ENCODE measurements at places on chromosomes 2 and 18.

- no peak for DNase-seq
Measured at GRCh38 chr2:74534411-74534810, 4.7 kb downstream of the HTRA2 start.

- no peak for DNase-seq
Measured at GRCh38 chr18:79549638-79550000, 130.0 kb upstream of the CTDP1 start.

- no peak for DNase-seq
Measured at GRCh38 chr18:3692113-3692621, 242.2 kb downstream of the TGIF1 start.

DNA sequence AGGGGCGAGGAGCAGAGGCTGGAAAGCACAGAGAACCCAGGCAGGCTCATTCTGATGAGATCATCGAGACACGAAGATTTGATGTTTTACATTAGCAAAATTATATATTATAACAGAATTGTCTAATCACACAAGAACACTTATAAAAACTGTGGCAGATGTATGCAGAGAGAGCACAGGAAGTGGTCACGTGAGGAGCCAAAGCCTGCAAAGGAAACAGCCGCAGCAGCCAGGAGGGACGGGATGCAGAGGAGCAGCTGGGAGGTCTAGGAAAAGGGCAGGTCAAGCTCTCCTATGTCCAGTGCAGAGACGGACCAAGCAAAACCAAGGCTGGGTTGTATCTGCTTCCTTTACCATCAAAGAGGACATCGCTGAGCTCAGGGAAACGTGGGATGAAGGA is 355.1 kb upstream of the MYT1L start:
- no peak for DNase-seq

DNA sequence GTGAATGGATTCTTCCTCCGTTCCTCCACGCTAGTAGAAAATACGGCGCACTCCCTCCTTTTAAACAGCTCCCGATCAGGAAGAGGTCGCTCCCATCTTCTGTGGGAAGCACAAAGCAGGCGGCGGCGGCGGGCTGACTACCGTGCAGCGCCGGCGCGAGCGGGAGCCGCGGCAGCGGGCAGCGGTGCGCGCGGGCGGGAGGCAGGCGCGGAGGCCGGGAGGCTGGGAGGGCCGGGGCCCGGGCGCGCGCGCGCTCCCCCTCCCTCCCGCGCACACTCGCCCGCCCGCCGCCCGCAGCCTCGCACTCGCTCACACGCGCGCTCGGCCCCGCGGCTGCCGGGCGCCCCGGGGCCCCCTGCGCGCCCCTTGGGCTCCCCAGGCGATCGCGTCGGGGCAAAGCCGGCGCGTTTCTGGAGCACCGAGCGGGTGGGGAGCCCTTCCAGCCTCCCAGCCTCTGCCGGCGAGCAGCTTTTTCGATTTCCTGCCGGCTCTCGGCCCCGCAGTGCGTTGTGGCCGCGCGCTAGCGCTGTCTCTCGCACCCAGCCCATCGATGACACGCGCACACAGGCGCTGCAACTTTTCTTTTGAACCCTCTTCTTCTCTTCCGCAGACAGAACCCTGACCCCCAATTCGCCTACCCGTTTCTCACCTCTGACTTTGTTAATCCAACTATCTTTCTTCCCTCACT is at the start of gene SLC8A1:
SLC8A1 (minus strand) TSS at position 173 of the 688 bp plus-strand sequence.
- peak; percentile 62 for DNase-seq

- no peak for DNase-seq
Measured at GRCh38 chr18:23853448-23854195, 160.9 kb upstream of the TTC39C start.

DNA sequence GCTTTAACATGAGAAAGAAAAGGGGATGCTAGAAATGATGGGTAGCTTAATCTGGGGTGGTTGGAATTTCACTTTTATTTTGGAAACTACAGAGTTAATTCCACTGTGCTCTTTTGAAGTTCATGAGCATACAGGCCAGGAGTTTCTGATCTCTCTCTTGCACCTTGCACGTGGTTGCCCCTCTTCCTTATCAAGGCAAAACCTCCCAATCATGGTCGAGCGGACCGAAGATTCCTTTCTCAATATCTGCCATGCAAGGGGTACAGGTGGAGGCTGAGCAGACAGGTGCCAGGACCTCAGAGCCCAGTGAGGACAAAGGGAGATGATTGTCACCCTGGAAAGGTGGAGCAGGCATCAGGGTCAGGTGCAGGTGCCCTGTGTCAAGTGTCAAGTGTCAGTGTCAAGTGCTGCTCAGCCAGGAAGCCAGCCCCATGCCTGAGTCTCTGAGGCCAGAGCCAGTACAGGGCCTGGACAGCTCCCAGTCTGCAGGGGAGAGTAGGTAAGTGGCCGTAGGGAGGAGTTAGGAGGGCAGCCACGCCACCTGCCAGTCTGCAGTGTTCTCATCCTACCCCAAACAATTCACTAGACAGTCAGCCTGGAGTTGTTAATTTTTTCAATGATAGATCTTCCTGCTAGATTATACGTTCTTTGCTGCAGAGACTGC is 42.2 kb downstream of the LPIN1 start:
- DNase-seq: no peak

- no peak for DNase-seq
Measured at GRCh38 chr2:161208527-161209139, 48.4 kb downstream of the TANK start.

DNA sequence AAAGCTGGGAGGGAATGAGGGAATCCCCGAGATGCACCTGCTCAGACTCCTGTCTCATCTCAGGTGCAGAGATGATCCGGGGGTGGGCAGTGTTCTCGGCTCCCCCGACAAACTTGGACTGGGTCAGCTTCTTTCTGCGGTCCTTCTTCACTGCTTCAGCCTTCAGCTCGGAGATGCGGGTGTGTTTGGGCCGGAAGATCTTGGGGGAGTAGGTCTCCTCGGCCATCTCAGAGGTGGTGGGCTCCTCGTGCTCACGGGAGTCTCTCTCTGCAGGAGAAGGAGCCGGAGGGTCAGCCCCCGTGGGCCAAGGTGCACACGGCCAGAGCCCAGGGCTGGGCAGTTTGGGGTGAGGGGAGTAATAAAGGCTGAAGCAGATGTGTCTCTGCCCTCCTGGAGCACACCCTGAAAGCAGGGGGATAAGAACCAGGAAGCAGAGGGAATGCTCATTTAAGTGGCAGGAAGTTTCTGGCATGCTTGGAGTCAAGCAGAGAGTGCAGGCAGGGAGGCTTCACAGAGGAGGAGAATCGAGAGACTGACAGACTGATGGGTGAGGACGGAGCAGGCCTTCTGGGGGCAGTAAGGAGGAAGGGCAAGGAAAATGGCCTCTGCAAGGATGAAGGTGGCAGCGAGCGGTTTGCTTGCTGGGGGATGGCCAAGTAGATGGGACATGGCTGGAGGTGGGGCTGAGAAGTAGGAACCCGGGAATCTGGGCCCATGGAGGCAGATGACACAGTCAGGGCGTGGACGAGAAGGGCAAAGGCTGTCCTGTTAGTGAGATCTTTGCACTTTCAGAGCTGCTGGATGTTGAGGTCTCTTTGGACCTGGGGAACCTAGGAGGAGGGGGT is 16.3 kb downstream of the IGFBP5 start:
- DNase-seq: no peak

DNA sequence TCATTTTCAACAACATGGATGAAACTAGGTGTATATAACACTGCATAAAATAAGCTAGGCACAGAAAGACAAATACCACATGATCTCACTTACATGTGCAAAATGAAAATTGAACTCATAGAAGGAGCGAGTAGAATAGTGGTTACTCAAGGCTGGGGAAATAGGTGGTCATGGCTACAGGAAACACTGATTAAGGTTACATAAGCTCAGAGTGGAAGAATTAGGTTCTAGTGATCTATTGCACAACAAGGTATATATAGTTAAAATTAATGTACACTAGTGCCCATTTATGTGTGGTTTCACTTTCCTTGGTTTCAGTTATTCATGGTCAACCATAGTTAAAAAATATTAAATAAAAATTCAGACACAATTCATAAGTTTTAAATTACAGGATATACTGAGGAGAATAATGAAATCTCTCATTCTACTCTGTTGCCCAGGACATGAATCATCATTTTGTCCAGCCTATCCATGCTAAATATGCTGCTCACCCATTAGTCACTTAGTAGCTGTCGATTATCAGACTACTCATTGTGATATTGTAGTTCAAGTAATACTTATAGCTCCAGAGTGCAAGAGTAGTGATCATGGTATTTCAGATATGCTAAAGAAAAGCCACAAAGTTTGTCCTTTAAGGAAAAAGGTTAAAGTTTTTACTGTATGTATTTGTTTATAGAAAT is 1530.9 kb upstream of the LRRTM1 start:
- DNase-seq: no peak

- no peak for DNase-seq
Measured at GRCh38 chr18:58788470-58788869, 76.2 kb upstream of the ZNF532 start.

DNA sequence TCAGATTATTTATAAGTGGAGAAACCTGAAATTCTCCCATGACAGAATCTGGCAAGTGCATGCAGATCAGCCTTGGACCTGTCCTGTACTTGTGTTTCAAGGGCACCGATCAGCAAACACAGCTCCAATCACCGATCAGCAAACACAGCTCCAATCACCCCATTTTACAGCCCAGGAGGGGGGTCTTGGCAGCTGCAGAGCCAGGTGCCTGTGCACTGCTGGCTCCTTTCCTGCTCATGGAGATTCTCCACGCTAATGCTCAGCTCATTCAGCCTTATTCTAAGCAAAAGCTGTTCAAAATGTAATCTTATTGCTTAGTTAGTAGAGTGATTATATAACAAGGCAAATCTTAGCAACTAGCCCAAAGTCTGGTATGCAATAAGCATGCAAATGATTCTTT is 623.1 kb upstream of the HS6ST1 start:
- no peak for DNase-seq

GRCh38 chr2:176146101-176146500 is 5.2 kb upstream of the HOXD4 start:
- DNase-seq: no peak

DNA sequence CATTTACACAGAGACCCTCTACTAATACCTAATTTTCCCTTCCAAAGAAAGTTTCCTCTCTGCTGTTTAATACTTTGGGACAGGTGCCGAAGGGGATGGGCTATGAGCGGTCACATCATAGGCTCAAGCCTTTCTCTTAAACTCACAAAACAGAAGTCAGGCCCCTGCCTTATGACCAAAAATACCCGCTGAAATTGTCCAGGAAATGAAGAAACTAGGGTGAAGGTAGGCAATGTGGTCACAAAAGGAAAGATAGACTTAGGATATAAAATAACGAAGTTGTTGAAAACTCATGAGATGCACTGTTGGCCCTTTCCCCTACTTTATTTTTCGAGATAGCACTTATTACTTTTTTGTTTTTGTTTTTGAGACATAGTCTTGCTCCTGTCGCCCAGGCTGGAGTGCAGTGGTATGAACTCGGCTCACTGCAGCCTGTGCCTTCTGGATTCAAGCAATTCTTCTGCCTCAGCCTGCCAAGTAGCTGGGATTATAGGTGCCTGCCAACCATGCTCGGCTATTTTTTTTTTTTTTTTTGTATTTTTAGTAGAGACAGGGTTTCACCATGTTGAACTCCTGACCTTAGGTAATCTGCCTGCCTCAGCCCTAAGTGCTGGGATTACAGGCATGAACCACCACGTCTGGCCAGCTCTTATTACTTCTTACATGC is 16.3 kb downstream of the SLC8A1 start:
- no peak for DNase-seq

GRCh38 chr18:13872373-13872772 is 43.0 kb downstream of the MC2R start:
- no peak for DNase-seq

DNA sequence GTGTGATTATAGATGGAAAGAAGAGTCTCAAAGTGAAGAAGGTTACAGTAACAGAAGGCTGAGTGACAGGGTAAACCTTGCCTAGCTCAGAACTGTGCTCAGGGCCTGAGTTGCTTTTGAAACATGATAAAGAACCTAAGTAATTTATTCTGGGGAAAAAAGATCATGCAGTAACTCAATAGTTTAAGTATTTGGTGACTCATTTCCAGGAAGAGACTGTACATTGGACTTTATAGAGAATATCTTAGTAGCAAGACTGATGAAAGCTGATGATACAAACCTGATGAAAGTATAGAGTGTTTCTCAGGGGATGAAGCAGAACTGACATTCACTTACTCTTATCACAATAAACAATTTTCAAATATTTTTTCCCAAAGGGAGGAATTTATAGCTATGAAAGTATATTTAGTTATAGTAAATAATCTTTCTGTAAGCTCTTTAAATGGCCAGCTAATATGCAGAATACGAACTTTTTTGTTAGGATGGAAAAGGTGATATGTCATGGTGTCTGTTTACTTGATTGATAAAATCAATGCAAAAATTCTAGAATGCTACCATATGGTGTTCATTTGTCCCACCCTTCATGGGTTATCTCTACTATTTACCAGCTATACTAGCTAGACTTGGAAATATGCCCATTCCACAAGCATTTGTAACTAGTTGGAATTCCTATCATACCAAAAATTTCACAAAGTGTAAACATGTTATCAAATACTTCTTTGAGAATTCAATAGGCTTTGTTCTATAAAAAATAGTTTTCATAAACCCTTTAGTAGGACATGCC is 1265.5 kb upstream of the ACVR2A start:
- no peak for DNase-seq

DNA sequence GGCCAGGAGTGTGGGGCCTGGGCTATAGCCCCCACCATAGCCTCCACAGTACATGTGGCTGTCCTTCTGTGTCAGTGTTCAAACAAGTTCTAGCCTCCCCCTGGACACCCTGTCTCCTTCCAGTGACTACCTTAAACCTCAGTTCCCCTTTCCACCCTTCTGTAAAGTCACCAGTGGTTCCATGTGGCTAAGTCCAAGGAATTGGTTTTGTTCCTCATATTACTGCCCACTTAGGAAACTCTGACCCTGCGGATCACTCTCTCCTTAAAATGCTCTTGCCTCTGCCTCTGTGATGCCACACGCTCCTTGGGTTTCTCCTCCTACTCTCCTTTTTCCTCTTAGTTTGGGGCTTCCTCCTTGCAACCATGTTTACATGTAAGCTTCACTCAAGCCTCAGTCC is 27.8 kb upstream of the REL start:
- no peak for DNase-seq

DNA sequence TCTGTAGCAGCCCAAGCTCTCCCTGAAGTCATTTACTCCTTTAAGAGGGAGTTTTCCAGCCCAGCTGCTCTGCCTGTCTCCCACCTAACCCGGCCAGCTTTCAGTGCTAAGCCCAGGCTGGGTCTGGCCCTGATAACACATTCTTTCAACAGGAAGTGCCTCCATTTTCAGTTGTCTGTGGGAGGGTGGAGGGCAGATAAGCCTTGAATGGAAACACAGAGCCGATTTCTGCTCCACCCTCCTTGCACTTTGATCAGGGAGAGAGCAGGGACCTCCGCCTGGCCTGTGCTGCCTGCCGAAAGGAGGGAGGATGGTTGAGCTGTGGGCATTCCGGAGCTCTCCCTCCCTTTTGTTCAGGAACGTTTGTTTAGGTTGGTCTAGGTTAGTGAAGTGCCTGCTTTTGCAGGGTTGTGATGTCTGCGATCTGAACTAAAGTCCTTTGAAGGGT is 24.8 kb downstream of the GATA6 start:
- DNase-seq: no peak

GRCh38 chr2:49714454-49714853 is 560.1 kb upstream of the FSHR start:
- no peak for DNase-seq

DNA sequence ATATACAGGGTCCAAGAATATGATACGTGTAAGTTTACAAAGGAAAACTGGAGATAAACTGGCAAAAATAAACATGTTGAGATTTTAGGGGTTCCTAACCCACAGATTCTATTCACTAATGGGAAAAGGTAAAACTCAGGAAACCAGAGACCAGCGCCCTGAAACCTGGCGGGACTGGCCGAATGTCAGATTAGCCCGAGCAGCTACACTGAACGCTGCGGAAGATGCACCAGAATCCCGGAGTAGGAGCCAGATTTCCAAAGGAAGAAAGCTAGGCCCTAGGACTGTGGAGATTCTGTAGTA is 679 bp upstream of the WDR75 start:
- no peak for DNase-seq

All from WERI-Rb-1 (cell line).